ENCODE measurements at places on chromosomes 6 and 20. TPM values are rescaled to one million over a fixed set of nuclear protein-coding genes. Genes with fewer than 3 reads are reported as not detected.

TNFRSF21 gene
- total RNA-seq: 70.3 TPM

METTL24 gene
- not detected for total RNA-seq

FGD2 gene
- not detected for total RNA-seq

RPP21 gene
- total RNA-seq: 19.0 TPM

AVP gene
- total RNA-seq: not detected

Data from mammary epithelial cell (primary cell).